ENCODE measurements at places on chromosomes 11 and 22. TPM values are rescaled to one million over a fixed set of nuclear protein-coding genes. Genes with fewer than 3 reads are reported as not detected.

FOXRED2 gene
- 8.0 TPM for total RNA-seq

KDELR3 gene
- total RNA-seq = 0.80 TPM

DNA sequence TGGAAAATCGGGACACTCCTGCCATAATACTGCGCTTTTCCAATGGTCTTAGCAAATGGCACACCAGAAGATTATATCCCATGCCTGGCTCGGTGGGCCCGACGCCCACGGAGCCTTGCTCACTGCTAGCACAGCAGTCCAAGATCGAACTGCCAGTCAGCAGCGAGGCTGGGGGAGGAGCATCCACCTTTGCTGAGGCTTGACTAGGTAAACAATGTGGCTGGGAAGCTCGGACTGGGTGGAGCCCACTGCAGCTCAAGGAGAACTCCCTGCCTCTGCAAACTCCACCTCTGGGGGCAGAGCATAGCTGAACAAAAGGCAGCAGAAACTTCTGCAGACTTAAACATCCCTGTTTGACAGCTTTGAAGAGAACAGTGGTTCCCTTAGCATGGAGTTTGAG lies 15.6 kb downstream of the PTH start:
- H3K36me3 ChIP-seq = no peaks in the 10 kb centered on the region
- H3K27me3 ChIP-seq = no peaks in the 10 kb centered on the region
- H3K27ac ChIP-seq = no peak overlapping the region
- no peak for DNase-seq
- no peak overlapping the region for H3K4me3 ChIP-seq
- no peaks in the 10 kb centered on the region for H3K4me1 ChIP-seq

DNA sequence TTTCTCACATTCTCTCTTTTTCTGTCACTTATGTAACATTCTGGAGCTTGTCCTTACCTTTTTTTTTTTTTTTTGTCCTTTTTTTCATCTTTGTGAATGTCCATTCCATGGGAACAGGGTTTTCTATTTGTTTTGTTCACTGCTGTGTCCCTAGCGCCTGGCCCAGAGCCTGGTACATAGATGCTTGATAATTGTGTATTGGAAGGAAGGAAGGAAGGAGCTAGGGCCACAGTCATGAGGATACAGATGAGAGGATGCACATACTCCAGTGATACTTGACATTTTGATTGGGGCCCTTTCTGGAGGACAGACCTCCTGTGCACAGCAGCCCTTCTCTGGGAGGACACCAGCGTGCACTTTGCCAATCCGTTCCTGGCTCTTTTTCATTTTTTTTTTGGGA lies 68.9 kb downstream of the KIAA1671 start:
- peaks cover under 1% of the 10 kb centered on the region for H3K4me1 ChIP-seq
- no peak for DNase-seq
- peaks cover 2% of the 10 kb centered on the region for H3K27me3 ChIP-seq
- no peak overlapping the region for H3K4me3 ChIP-seq
- H3K27ac ChIP-seq = no peak overlapping the region
